Activated naive CD8-positive, alpha-beta T cell treated with anti-CD3 and anti-CD28 coated beads, Interleukin-2, amount 10 ng/mL, durations not matched to agents 7 days and 5 days (primary cell): ENCODE measurements at places on chromosomes 1 and 21. TPM values are rescaled to one million over a fixed set of nuclear protein-coding genes. Genes with fewer than 3 reads are reported as not detected.

CFAP57 gene
- total RNA-seq: not detected

TSPEAR gene
- total RNA-seq: not detected

UTS2 gene
- 1.6 TPM for total RNA-seq

AMY1B gene
- total RNA-seq: not detected
